NCI-H1092 treated with DMSO at 0.1 percent for 48 hours (cell line): ENCODE measurements at places on chromosomes 3 and 15.

DNA sequence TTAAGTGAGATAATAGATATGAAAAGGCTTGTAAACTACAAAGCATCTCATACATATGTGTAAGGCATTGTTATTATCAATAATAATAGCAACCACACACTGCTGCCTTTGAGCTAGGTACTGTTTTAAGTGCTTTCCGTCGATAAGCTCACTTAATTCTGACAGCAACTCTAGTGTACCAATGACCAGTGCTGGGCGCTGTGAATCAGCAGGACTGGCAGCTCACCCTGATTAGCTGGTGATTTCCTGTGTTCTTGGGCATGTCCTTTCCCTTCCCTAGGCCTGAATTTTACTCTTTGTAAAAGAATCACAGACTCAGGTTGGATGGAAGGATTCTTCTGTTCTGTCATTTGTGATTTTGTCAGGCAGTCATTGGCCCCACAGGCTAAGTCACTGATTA, 215.6 kb downstream of the LPP start:
- DNase-seq = no peak

DNA sequence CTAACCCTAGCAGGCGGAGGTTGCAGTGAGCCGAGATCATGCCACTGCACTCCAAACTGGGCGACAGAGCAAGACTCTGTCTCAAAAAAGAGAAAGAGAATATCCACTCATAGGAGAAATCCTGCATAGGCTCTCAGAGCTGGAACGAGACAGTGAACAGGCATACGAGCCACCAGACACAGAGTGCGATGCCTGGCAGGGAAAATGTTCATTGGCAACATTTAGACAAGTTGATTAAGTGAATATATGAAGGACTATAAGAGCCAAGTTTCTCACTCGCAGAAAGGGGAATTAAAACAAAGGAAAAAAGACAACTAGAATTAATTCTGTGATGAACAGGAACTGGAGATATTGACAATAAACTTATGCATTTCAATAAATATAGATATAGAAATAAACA, 27.1 kb upstream of the ARHGEF26 start:
- no peak for DNase-seq

GRCh38 chr3:53056442-53056841, 10.6 kb upstream of the SFMBT1 start:
- no peak for DNase-seq

GRCh38 chr3:55647063-55647462, 160.0 kb upstream of the WNT5A start:
- DNase-seq = no peak

DNA sequence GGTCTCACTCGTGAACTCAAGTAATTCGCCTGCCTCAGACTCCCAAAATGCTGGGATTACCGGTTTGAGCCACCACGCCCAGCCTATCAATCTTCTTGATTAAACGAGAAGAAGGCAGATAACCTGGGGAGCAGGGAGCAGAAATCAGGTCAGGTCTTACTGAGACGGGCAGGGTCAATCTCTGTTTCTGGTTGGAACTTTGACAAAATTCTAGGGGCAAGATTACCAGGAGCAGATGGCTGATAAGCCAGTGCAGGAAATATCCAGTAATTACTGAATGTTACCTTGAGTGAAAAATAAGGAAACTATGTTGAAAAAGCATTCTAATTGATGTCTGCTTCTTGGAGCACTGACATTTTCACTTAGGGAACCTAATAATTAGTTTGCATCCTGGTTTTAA, 24.4 kb upstream of the GOLM2 start:
- no peak for DNase-seq

DNA sequence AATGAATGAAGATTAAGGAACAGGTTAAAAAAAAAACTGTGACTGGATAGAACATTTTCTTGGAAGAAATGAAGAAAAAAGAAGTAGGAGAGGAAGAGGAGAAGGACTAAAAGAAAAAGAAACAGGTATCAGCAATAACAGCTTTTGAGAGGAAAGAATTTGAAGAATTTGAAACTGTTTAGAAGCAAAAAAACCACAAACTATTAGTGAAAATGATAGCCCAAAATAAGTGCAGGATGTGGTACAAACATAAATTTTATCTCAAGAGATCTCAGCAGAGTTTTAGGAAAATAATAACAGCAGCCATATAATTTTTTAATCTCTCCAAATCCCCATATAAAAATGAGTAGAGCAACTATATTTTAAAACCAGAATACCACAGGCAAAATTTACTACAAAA, 8.8 kb upstream of the A4GNT start:
- no peak for DNase-seq

DNA sequence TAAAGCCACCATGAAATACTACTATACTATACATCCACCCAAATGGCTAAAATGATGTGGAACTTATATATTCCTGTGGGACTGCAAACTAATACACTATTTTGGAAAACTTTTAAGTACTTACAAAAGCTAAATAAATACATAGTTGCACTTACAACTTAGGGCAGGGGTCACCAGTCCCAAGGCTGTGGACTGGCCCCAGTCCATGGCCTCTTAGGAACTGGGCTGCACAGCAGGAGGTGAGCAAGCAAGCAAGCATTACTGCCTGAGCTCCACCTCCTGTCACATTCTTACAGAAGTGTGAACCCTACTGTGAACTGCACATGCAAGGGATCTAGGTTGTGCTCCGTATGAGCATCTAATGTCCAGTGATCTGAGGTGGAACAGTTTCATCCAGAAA, 18.1 kb downstream of the PIGB start:
- no peak for DNase-seq

GRCh38 chr3:56974247-56974930, 86.1 kb upstream of the SPATA12 start:
- no peak for DNase-seq

- DNase-seq = no peak
Observed at GRCh38 chr3:110420158-110420641, 651.4 kb upstream of the NECTIN3 start.

- no peak for DNase-seq
Observed at GRCh38 chr3:15728766-15729165, 69.0 kb downstream of the ANKRD28 start.

GRCh38 chr15:78108300-78109084, 16.1 kb downstream of the SH2D7 start:
- peak; percentile 42 for DNase-seq

GRCh38 chr15:64180235-64180824, 17.5 kb upstream of the PPIB start:
- DNase-seq = peak; percentile 25

- DNase-seq = no peak
Observed at GRCh38 chr15:68989541-68990230, 24.8 kb upstream of the NOX5 start.

- DNase-seq = peak; percentile 78
Observed at GRCh38 chr3:117278424-117279190, 569.0 kb downstream of the TUSC7 start.

GRCh38 chr15:71730277-71731144, 79.8 kb upstream of the NR2E3 start:
- peak; percentile 31 for DNase-seq

DNA sequence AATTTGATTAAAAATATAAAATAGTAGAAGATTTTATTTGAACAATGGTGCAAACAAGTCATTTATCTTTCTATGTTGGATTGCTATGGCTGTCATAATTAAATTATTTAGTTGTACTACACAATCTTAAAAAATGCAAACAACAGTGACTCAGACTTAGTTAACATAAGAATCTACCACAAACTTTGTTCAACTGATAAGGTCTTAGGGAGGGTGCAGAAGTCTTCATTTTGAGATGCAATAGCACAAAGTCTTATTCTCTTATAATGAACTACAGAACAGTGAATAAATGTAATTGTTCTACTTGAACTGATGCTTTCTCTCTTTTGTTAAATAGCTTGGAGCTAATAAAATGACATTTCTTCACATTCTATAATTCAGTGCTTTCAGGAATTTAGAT, 482.8 kb upstream of the NAALADL2 start:
- DNase-seq = no peak

GRCh38 chr15:61083081-61083787, 145.9 kb downstream of the RORA start:
- no peak for DNase-seq

GRCh38 chr3:155737844-155738460, 6.9 kb downstream of the PLCH1 start:
- no peak for DNase-seq

DNA sequence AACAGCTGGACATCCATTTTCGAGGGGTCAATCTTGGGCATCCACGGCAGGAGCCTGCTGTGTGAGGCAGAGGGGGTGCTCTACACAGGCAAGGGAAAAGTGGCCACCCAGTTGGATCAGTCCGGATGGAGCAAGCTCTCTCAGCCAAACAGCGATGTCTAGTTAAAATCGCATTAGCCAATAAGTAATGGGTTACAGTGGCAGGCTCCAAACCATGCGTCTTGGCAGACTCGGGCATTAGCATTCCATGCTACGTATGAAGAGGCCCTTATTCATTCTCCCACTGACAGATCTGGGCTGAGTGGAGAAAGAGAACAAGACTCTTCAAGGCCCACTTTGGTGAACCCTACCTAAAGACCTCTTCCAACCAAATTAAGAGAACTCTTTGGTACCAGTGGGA, 49.3 kb downstream of the CCNB2 start:
- DNase-seq = no peak

DNA sequence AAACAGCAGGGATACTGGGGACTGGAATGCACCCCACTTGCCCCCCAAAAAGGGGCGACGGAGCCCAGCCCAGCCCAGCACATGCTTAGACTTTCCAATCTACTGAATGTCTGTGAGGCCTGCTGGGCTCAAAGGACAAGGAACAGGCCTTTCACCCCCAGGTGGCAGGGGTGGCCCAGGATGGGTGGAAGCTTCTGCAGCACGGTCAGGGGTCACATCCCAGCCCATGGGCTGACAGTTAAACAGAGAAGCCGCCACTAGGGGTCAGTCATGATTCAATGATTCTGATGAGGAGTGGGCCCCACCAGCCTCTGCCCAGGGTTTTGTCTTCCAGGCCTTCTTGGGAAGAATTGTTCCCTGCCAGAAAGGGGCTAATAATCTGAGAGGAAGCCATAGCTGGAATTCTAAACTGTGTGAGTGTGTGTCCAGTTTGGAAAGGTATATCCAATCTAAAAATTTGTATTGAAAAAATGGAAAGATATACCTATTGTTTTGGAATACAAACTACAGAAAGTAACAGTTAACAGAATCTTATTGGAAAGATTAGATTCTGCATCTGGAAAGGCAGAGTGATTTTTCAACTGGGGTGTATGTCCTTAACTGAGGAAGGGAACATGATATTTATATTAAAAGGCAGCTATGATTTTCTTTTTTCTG, 2.2 kb downstream of the CHRNB4 start:
- peak; percentile 40 for DNase-seq

DNA sequence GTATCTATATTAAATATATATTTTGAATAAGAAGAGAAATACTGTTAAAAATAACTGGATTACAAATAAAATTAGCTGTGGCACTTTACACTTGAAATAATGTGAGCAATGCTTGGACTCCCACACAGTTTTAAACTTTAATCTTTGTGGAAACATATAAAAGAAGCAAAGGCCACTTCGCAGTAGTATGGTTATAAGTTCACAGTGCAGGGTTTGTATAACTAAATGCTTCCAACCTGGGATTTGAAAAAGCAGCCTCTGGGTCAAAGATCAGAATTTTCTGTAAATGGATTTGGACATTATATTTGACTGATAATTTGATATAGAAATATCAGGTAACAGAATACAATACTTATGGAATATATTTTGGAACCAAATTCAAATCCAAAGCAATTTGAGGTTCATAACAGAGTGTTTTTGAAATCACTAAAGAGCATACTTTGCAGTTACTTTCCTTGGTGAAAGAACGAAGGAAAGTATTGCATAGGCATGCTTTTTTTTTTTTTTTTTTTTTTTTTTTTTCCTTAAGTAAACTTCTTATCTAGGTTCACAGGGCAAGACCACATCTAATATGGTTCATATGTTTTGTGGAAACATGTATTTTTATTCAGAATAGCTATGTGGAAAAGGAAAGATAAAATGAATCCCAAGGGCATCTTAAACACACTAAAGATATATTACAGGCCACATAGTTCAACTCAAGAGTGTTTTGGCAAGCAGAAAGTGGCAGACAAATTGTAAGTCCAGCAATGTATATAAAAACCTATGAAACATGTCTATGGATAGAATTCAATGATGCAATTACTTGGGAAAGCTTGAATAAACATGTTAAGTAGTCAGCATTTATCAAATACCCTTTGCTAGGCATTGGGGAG, 47.1 kb upstream of the SGO1 start:
- no peak for DNase-seq

GRCh38 chr15:60585743-60586708, 107.1 kb upstream of the ICE2 start:
- DNase-seq = peak; percentile 45

DNA sequence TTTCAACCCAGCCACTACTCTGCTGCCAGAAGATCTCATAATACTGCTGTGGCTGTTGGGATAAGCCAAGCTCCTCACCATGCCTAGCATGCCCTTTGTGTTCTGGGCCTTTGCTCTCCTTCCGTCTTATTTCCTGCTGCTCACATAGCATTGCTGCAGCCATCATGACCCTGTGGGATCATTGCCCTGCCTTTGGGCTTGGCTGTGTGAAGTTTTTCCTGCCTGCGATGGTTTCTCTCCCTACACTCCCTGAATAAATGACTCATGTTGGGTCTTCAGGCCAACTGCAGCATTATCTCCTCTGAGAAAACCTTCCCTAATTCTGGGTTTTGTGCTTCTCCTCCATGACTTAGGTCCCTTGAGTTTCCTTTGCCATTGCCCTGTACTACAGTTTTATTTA, 20.8 kb upstream of the TRA2B start:
- no peak for DNase-seq

DNA sequence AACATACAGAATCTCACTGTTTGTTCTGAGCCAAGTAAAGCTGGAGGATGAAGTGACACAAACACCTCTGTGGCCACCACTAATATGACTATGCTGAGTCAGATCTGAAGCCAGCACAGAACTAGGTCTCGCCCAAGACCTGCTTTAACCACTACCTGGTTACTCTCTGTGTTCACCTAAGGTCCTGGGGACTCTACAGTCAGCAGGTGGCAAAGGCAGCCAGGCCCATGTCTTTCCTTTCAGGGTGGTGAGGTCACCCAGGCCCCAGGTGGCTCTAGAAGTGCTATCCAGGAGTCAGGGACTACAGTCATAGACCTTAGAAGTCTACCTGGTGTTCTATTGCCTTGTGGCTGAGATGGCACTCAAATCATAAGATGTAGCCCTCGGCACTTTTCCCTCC, 287.9 kb upstream of the ARRDC4 start:
- no peak for DNase-seq

GRCh38 chr3:172658344-172659245, 52.3 kb downstream of the NCEH1 start:
- no peak for DNase-seq

DNA sequence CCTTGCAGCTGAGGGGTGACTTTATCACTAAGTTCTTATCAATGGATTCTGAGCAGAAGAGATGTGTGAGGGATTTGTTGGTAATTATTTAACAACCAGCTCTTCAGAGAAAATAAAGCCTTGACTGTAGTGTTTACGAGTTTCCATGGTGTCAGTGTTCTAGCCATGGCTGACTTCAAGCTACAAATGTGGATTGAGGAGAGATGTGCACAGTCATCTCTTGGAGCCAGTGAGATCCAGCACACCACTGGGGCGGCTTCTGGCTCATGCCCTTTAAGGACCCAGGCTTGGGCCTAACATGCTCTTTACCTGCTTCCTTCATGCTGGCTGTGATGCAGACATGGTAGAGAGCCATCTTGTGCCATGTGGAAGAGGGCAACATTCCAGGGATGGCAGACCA, 145.6 kb upstream of the MRPS22 start:
- no peak for DNase-seq
